ENCODE measurements at places on chromosomes 12 and 14.

DNA sequence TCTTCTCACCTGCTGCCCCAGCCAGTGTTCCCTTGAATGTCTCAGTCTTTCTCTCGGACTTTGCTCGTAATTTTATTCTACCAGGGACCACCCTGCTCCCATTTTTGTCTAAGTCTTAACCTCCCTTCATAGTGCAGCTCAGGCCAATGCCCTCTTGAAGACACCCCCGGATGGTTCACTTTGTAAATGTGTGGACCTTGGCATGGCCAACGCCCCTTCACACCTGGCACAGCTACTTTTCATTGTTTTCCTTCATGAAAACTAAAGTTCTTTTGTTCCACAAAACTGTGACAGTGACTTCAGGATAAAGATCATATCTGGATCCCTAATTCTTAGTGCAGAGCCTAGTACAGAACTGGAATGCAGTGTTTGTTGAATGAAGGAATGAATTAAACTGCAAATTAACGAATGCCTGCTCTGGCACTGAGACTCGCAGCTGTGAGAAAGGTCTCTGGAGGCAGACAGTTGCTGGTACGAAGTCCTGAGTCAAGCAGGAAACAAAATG, 3.5 kb upstream of the RNASE4 start:
- no peak for DNase-seq

DNA sequence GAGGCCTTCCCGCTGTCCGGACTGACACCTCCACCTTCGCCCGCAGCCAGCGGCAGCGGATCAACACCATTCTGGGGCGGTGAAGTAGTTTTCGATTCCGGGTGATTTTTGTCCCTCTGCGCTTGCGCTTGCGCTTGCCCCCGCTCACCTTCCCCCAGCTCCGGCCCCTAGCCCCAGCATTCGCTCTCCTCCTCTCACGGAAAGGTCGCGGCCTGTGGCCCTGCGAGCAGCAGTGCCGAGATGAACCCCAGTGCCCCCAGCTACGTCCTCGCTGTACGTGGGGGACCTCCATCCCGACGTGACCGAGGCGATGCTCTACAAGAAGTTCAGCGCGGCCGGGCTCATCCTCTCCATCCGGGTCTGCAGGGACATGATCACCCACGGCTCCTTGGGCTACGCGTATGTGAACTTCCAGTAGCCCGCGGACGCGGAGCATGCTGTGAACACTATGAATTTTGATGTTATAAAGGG, 22.7 kb upstream of the SRGAP1 start:
- DNase-seq = no peak

DNA sequence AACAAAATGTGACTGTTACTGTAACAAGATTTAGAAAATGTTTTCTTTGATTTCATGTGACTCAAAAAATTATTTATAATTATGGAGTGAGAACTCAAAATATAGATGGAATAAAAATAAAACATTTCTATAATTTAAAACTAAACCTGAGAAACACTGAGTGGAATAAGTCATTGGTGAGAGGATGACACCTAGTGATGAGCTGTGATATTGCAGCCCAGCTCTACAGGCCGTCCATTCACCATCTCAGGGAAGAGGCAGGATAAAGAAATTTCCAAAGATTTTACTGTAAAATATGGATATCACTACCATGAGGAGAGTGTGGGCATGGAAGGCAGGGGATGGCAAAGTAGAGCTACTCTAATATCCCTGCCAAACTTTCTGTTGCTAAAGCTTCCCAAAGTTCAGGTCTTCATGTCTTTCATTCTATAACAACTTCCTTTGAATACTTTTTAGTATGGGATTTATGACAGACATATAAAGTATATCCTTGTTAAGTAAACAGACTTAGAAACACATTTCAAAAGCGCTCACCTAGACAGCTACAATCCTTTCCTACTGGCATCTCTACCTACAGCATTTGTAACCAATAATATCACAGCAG, 308.0 kb downstream of the ITPR2 start:
- DNase-seq = no peak

DNA sequence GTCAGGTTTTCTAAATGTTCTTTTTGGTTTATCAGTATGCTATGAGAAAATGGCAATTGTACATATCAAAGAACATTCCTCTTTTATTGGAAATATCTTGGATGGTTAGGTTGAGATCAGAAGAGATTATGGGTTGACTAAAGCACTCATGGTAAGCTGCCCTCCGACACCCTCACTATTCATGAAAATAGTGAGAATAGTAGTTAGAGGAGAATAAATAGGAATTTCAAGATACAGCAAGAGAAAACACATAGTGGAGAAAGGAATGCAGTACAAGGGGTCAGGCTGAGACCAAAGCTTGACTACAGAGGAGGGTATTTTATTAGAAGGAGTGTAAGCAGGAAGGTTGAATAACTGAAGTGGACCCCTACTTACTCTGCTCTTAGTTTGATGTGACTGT, 112.5 kb downstream of the PTPRQ start:
- DNase-seq = no peak

DNA sequence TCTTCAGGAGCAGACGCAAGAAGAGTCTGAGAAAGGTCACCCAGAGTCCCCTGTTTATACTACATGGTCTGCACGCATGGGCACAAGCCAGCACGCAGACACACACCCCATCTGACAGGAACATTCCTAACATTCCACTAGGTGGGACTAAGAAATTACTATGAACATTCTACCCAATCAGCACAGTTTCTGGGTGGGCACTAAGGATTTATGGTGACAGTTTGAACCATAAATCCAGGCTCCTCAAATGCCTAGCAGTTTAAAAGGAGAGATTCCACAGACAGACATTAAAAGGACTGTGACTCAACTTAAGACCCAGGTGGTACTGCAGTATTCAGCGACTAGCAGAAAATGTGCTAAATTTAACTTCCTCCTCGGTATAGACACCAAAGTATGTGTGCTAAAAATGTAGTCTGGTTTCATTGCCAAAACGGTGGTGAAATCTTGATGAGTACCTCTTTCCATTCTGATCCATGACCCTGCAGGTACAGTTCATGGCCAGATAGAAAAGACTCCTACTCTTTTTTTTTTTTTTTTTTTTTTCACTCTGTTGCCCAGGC, 16.2 kb downstream of the ABHD4 start:
- DNase-seq = no peak

- no peak for DNase-seq
Observed at GRCh38 chr12:18979401-18980126, 150.0 kb upstream of the PLEKHA5 start.

DNA sequence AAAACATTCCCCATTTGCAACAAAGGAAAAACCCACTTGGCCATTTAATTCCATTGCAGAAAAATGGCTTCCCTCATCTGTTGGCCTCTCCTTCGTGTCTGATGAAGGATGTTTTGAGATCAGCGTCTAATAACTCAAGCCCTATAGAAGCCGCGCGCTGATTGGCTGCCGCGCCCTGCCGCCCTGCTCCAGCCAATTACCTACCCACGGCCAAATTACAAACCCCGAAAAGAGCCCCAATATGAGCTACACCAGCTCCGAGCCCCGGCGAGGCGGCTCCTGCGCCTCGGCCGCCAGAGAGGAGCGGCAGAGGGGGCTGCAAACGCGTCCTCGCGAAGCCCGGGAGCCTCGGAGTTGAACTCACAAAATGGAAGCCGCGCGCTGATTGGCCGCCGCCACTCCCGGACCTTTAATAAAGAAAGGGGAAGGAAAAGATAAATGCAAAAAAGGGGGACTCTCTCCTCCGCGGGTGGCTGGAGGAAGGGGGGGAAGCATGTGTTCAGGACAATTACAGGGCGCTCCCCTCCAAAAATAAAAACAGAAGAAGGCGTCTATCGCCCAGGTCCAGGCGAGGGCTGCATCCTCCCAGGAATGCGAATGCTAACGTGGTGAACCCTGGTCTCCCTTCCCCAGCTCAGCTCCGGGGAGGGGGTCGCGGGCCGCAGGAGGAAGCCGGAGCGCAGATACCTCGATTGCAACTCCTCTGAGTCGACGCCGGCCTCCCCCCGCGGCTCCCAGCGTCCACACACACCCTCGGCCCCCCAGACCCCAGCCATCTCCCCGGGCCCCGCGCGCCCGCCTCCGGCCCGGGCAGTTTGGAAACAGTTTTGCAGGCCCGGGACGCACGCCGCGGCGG, 738 bp upstream of the SETD1B start:
- peak; percentile 78 for DNase-seq

GRCh38 chr12:108120863-108121165, 8.3 kb upstream of the WSCD2 start:
- DNase-seq = no peak

- DNase-seq = no peak
Observed at GRCh38 chr12:56884421-56884820, 49.8 kb downstream of the SDR9C7 start.

GRCh38 chr12:94133964-94134795, 14.2 kb upstream of the PLXNC1 start:
- DNase-seq = no peak

GRCh38 chr14:45426685-45427282, 173.8 kb upstream of the MIS18BP1 start:
- no peak for DNase-seq

DNA sequence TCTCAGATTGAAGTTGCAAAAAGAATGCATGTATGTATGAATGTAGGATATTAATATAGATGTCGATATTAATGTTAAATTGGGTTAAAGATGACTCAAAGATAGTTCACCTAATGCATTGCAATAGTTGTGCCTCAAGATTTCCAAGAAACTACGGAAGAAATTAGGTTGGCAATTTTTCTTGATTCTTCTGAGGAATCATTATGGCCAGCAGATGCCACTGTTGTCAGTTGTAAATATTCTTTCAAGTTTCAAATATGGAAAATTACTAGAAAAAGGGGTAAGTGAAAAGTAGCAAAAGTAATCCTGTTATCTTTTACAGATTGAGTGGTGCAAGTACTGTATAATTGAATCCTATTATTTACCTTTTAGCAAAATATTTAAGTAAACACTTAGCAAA, 202.1 kb downstream of the ADAMTS20 start:
- DNase-seq = no peak

DNA sequence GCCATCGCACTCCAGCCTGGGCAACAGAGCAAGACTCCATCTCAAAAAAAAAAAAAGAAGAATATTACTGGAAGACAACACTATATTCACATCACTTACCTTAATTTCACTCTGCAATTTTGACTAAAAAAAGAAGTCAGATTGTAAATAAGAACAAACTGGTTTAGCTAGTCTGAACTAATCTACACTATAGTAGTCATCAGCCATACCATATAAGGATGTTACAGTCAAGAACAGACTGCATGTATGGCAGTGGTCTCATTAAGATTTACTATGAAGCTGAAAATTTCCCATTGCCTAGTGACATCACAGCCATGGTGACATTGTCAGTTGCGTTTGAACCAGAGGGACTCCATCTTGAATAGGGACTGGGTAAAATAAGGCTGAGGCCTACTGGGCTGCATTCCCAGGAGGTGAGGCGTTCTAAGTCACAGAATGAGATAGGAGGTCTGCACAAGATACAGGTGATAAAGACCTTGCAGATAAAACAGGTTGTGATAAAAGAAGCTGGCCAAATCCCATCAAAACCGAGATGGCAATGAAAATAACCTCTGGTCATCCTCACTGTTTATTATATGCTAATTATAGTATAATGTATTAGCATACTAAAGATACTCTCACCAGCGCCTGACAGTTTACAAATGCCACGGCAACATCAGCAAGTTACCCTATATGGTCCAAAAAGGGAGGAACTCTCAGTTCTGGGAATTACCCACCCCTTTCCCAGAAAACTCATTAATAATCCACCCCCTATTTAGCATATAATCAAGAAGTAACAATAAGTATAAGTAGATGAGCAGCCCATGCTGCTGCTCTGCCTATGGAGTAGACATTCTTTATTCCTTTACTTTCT, 51.2 kb downstream of the OSBPL8 start:
- no peak for DNase-seq

GRCh38 chr12:124299628-124300388, 4.9 kb downstream of the RFLNA start:
- no peak for DNase-seq

GRCh38 chr14:94079891-94080620, 946 bp downstream of the DDX24 start:
- no peak for DNase-seq

- no peak for DNase-seq
Observed at GRCh38 chr12:131229426-131230339, 276.0 kb downstream of the ADGRD1 start.

GRCh38 chr12:1884651-1885050, 33.8 kb downstream of the CACNA2D4 start:
- no peak for DNase-seq

- DNase-seq = no peak
Observed at GRCh38 chr14:94538070-94538740, 23.0 kb upstream of the SERPINA4 start.

- no peak for DNase-seq
Observed at GRCh38 chr12:104718304-104718929, 239.7 kb downstream of the SLC41A2 start.

DNA sequence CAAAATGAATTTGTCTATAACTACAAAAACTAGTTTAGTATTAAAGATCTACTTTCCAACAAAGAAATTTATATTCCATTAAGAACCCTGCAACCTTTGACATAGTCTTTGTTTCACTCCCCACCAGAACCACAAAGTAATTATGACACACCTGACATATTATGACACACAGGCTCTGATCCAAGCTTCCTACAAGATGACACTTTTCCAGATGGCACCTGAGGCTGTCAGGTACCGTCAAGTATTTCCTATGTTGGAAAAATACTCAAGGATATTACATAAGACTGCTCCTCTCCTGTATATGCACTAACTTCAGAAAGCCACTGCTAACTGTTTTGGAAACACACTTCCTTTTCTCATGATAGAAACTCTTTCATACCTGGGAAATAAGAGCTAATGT, 38.9 kb downstream of the STXBP6 start:
- DNase-seq = no peak

GRCh38 chr12:63028951-63029350, 94.0 kb upstream of the PPM1H start:
- DNase-seq = no peak

DNA sequence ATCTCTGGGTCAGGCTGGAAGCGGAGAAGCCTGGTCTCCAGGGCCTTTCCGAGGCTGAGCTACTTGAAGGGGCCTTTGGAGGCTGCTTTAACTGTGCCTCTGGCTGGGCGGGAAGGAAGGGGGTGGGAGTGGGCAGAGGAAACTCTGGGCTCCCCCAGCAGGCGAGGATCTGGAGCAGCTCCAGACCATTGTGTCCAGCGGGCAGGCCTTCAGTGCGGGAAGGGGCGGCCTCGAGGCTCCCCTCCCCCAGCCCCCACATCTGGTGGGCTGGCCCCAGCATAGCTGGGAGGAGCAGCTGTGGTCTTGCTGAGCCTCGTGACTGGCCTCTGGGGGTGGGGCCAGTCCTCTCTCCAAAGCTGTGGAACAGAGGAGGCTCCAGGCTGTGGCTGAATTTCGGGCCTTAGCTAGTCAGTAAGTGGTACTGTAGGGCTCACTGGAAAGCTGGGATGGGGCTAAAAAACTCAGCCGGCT, 3.4 kb downstream of the TAMALIN start:
- no peak for DNase-seq

- DNase-seq = no peak
Observed at GRCh38 chr12:116597886-116598285, 38.7 kb downstream of the MAP1LC3B2 start.

- DNase-seq = no peak
Observed at GRCh38 chr12:7293670-7294069, 10.2 kb upstream of the ACSM4 start.

All from activated T-cell treated with anti-CD3 and anti-CD28 coated beads for 24 hours (primary cell).